Kidney capillary endothelial cell (primary cell): ENCODE measurements at places on chromosomes 1 and 21.
A peak's percentile ranks its signal among the peaks of the same experiment; 100 is the strongest.

DNA sequence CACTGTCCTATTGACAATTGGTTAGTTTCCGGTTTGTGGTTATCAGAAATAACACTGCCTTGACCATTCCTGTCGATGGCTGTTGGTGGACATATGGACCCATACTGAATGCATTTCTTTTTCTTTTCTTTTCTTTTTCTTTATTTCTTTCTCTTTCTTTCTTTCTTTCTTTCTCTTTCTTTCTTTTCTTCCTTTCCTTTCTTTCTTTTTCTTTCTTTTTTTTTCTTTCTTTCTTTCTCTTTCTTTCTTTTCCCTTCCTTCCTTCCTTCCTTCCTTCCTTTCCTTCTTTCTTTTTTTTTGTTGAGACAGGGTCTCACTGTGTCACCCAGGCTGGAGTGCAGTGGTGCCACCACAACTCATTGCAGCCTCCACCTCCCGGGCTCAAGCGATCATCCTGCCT lies 24.4 kb downstream of the RIPPLY3 start:
- DNase-seq: no peak

DNA sequence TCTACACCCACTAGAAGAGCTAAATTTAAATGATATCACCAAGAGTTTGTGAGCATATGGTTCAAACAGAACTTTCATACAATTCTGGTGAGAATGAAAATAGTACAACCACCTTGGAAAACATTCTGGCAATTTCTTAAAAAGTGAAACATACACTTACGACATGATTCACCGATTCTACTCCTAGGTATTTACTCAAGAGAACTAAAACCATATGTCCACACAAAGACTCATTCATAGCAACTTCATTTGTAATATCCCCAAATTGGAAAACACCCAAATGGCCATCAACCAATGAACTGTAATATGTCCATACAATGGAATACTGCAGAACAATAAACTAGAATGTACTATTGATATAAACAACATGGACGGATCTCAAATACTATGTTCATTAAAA lies 51.2 kb upstream of the ADAM30 start:
- DNase-seq: no peak

DNA sequence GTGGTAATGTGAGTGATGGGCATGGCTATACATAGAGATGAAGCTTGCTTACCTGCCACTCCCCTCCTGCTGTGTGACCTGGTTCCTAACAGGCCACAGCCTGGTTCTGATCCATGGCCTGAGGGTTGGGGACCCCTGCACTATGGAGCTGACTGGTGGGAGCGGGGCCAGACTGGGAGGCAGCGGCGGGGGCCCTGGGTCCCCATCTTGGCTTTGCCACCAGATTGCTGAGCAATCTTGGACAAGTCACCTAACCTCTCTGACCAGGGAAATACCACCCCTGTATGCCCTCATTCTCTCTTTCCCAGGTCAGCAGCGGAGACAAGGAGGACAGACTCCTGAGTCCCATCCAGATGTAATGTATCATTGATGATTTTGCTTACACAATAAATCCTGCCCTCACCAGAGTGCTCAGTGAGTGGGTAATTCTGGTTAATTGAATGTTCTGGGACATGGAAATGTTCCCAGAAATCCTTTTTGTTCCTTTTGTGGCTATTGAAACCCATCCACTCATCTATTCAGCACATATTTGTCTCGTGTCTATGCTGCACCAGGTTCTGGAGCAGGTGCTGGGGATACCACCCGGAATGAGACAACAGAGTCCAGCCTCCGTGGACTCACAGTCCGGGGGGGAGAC lies 4.1 kb upstream of the ARHGEF10L start:
- DNase-seq: no peak

GRCh38 chr1:227428803-227429202 lies 110.5 kb upstream of the CDC42BPA start:
- DNase-seq: peak; percentile 88

GRCh38 chr1:43269627-43270375 lies at the start of gene TMEM125:
TMEM125 (plus strand) TSS chr1:43269983; CDS start chr1:43272723, 2,740 bp downstream.
- DNase-seq: no peak

GRCh38 chr1:166283190-166283589 lies 116.4 kb upstream of the FAM78B start:
- DNase-seq: no peak

- no peak for DNase-seq
These were observed 217.2 kb downstream of the RPS6KC1 start for GRCh38 chr1:213268221-213268620.

GRCh38 chr1:110424699-110425611 lies 17.5 kb upstream of the LAMTOR5 start:
- no peak for DNase-seq

DNA sequence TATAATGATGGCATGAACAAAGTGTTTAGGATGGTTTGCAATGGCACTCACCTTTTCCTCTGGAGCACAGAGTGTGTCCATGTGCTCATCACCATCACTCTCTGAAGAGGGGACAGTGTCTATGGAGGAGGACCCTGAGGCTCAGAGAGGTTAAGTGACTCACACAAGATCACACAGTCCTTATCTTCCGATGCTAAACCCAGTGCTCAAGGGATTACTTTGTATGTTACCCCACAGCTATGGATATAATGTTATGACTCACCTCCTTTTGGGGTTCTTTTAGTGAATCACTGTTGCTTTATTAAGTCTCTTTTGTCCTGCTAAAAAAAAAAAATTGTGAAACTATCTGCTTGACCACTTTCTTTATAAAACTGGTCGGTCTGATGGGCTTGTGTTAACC lies 67.6 kb downstream of the TENT5C start:
- DNase-seq: no peak

DNA sequence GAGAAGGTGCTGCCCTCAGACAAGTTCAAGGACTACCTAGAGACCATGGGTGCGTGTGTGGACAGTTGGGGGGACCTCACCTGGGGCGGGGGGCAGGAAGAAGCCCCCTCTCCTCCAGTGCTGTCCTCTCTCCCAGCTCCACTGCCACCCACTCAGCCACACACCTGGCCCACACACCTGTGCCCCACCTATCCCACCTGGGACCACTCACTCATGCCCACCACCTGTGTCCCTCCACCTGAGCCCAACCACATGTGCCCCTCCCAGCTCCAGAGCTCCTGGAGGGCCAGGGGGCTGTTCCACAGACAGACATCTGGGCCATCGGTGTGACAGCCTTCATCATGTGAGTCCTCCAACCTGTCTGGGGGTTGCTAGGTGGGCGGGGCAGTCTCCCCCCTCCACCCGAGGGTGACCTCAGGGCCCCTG lies 29.0 kb downstream of the TRIM11 start:
- DNase-seq: no peak

DNA sequence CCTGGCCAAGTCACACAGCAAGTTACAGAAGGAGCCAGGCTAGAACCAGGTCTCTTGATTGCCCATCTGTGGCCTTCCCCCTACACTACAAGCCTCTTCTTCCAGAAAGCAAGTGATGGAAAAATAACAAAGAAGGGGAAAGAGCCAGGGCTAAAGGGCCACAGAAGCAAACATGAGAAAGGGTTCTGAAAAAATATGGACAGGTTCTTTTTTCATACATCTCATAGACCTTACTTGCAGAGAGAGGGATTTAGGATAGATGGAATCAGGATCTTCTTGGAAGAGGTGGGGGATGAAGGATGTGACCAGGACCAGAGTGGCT lies 3.2 kb downstream of the RHBG start:
- no peak for DNase-seq

- no peak for DNase-seq
These were observed 40.8 kb upstream of the TMPRSS2 start for GRCh38 chr21:41548781-41549180.

- DNase-seq: no peak
These were observed 217.6 kb downstream of the LTN1 start for GRCh38 chr21:28775071-28775470.

DNA sequence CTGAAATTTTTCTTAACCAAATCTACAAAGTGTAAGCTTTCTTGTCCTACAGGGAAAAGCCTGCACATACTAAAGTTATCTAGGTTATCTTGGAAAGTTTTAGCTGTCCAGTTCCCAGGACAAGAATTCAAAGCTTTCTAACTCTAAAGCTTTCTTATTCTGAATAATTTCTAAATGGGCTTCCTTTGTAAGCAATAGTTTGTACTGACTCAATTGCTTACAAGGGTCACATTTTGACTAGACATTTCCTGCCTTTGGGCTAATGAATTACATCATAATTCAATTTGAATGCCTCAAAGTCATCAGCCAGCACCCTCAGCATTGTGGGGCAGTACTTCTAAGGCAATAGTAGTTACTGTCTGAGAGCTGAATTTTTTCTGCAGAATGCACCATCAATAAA lies 223.0 kb downstream of the LTN1 start:
- no peak for DNase-seq

DNA sequence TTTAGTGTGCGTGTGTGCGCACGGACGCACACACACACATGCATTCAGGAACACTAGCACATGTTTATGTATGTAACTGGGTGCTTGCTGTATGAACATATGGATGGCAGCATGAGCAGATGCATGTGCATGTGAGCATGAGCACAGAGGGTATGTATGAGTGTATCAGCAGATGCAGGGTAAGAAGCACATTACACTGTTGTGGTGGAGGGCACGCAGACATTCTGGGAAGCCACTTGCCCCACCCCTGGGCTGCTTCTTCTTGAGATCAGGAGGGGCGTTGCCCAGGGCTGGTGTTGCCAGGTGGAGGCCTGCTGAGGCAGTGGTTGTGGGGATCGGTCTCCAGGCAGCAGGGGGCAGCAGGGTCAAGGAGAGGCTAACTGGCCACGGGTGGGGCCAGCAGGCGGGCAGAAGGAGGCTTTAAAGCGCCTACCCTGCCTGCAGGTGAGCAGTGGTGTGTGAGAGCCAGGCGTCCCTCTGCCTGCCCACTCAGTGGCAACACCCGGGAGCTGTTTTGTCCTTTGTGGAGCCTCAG lies 3.9 kb upstream of the P3R3URF start:
- no peak for DNase-seq

- no peak for DNase-seq
These were observed 85.9 kb downstream of the TYW3 start for GRCh38 chr1:74818661-74819456.

DNA sequence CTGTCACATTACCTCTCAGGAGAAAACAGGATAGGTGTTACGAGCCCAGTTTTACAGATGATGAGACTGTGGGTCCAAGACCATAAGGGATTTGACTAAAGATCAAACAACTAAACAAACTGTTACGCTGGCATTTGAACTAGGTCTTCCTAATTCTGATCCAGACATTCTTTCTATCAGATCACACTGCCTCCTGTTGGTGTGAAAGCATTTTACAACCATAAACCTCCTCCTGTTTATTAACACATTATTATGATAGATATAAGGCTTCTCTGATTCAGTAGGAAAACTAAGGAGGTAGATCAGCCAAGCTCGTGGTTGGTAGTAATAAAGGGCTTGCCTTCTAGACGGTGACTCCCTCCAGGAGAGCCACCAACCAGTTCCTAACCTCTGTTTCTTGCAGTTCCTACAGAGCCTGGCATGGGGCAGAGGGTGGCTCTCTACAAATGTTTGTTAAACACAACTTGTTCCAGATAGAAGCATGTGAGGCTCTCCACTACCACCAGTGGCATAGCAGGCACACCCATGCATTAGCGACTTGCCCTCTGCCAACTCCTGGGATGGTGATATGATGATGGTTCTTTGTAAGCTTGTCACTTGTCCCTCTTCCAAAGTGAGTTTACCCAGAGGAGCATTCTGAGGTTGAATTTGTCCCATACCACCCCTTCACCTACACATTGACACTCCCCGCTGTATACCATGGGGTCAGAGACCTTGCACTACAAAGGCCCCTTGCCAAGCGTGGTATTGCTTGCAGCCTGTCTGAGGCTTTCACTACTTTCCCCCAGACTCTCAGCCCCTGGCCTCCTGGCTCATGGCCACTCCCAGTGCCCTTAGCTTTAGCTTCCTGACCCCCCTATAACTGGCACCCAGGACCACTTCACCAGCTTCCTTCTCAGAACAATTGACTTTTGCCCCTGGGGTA lies 96.4 kb upstream of the HOOK1 start:
- DNase-seq: no peak

GRCh38 chr1:27726173-27727044 lies 648 bp downstream of the FAM76A start:
- DNase-seq: peak; percentile 47
